ENCODE measurements at places on chromosomes 5 and 9.

DNA sequence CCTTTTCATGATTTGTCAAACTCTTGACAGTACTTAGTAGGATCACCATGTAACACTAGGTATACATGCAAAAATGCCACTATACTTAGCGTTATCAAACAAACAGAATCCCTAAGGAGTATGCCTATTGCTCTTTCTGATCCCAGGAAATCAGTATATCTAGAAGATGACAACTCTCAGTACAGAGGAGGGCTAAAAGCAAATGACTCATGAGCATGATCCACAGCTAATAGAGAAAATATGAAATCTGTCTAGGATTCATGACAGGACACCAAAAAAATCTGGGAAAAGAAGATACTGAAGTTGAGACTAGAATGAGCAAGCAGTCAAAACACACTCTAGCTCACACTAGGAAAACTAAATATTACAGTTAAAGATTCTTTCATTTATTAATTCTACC is 89.2 kb downstream of the RAPGEF6 start:
- no peak for DNase-seq

GRCh38 chr9:97075289-97075985 is 36.5 kb upstream of the CTSV start:
- DNase-seq = no peak

GRCh38 chr9:14318361-14318760 is 4.4 kb upstream of the NFIB start:
- DNase-seq = no peak

- DNase-seq = no peak
Measured at GRCh38 chr5:60710362-60710761, 10.4 kb upstream of the DEPDC1B start.

DNA sequence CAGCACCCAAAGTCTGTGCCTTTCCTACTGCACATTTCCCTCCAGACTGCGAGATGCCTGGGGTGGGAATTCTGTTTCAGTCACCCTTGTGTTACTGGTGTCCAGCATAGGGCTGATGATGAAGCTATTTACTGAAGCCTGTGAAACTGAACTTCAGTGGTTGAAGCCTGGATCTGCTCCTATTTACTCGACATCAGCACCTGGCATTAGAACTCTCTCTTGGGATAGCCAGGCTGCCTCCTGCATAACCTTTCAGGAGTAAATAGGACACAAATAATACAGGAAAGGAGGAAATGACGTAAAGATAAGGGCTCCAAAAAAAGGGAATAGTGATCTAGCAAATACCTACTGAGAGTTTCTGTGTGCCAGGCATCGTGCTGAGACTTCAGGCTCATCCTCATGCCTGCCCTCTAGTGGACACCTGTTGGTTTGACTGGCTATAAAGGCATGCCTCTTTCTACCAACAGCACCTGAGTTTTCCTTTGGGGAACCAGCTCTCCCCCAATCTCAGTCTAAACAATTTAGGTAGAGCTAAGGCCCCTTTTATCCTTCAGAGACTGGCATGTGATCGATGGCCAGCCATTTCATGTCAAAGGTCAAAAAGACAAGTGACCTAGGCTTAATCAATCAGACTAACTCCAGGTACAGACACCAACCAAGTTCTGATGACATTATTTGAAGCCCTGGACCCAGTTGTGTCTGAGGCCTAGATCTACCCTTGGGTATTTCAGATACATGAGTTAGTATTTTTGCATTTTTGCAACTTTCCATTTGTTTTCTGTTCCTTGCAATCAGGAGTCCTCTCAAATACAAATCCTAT is 192.1 kb upstream of the TRIM32 start:
- DNase-seq = peak; percentile 35

- DNase-seq = no peak
Measured at GRCh38 chr9:2257248-2257929, 242.2 kb downstream of the SMARCA2 start.

DNA sequence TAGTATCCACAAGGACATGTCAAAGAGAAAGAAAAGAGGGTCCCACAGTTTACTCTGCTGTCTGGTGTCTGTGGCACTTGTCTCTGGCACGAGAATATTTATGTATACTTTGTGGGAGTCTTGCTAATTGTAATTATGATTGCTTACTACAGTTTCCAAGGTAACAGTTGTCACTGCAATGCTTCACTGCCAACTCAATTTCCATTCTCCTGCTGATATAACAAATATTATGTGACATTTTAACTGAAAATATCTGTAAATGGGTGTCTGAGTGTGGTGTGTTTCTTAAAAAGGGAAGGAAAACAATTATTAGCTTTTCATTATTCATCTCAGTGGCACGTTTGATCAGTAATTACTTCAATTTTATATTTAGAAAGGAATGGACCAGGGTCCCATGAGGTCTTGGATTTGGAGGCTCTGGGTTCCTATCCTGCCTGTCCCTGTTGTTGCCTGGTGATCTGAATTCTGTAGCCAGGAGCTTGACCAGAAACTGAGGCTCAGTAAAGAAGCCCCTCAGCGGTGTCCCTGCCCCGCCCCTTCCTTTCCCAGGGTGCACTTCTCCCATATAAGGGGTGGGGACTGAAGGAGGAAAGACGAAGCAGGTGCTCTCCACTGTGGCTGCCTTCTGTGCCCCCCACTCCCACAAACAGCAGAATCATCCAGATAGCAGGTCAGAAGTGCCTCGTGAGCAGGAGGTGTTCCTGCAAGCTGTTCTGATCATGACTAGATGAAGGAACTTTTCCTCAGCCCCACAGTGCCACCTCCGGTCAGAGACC is 137.3 kb upstream of the KIF2A start:
- no peak for DNase-seq

DNA sequence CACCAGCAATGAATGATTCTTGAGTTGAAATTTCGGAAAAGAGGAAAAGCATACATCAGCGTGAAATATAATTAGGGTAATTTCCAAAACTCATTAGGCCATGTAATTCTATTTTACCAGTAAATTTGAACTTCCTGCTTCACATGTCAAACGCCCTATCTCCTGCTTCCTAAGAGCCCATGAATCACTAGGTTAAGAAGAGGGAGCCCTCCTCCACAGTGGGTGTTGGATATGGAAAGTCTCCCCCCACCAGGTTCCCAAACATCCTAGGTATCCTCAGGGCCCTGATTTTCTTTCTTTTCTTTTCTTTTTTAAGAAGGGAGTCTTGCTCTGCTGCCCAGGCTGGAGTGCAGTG is 115.2 kb downstream of the SUSD1 start:
- no peak for DNase-seq

DNA sequence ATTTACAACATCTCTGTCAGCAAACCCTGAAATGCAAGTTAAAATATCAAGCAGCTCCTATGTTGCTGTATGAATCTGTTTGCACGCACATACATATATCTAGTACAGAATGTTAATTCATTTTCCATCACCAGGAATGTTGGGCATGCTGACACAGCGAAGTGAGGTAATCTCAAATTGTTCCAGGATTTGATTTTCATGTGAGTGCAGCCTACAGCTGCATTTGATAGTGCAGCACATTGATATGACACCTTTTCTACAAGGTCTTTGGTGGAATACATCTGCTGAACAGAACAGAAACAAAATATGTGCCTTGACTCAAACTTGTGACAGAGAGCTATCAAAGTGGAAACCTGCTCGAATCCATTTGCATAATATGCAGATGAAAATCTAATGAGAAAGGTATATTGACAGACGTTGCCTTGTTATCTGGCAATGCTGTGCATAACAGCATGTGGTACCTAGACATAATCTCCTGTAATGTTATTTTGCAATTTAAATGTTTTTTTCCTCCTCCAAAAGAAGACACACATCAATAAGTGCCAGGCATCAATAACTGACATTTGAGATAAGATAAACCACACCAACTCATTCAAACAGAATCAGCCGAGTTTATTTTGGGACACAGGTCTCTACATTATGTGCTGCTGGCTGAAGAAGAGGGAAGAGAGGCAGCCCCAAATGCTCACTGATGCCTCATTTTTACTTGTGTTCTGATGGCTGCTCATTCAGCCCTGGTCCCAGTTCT is 512.2 kb downstream of the ZNF608 start:
- no peak for DNase-seq

GRCh38 chr9:6584881-6585597 is 60.5 kb downstream of the GLDC start:
- peak; percentile 23 for DNase-seq

GRCh38 chr9:70315389-70315788 is 56.6 kb downstream of the SMC5 start:
- no peak for DNase-seq

DNA sequence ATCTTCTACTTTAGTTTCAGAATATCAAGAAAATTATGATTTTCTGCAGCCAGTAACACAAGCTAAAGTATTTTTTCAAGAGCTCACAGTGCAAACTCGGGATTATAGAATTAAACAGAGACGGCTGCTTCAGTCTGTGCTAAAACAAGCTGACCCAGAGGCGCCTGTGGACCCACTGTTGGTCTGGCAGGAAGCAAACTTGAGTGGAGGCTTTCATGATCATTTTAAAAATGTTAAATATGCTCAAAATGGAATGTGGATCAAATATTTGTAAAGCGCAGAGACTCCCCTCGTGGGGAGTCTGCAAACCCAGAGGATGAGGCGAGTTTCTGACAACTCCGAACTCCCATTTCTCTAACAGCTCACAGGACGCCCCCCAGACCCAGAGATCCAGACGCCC is 13.0 kb downstream of the ROR2 start:
- DNase-seq = no peak

GRCh38 chr5:83467371-83468035 is 4.0 kb upstream of the VCAN start:
- DNase-seq = no peak

- no peak for DNase-seq
Measured at GRCh38 chr9:112310826-112311225, 22.6 kb downstream of the PTBP3 start.

DNA sequence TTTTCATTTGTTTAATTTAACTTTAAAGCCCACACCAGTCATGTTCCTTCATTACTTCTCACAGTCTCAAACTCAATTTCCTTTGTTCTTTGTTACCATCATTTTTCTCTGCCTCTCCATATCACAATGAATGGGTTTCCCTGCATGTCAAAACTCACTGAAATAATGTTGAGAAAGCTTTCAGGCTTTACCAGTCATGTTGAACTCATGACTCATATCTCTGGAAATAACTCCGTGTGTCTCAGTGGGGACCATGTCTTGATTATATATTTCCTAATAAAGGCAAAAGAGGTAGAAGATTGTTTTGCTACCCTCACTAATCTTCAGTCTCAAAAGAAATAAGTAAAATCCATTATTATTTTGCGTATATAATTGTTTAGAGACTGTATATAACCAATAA is 231.2 kb downstream of the CHSY3 start:
- no peak for DNase-seq

DNA sequence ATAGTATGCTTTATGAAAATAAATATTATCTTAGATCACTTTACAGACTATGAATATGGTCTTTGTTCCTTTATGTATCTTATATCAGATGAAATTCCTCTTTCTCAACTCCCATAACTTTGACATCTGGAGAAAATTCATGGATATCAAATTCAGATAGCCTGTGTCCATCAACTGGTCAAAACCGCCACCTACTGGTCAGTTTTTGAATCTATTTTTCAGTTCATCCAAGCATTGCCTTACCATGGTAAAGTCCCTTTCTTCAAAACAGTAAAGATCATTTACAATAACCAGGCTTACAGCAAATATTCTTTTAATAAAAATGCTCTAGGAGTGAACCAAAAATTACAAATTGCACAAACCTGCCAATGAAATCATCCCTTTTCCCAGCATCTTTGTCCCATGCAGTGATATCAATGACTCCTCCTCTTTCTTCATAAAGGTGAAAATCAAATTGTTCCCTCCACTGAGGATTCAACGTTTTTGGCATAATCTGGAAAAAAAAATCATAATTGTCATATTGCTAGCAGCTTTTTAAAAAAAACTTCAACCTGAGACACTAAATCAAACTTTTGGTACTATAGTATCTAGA is 290.5 kb downstream of the SLF1 start:
- peak; percentile 35 for DNase-seq

DNA sequence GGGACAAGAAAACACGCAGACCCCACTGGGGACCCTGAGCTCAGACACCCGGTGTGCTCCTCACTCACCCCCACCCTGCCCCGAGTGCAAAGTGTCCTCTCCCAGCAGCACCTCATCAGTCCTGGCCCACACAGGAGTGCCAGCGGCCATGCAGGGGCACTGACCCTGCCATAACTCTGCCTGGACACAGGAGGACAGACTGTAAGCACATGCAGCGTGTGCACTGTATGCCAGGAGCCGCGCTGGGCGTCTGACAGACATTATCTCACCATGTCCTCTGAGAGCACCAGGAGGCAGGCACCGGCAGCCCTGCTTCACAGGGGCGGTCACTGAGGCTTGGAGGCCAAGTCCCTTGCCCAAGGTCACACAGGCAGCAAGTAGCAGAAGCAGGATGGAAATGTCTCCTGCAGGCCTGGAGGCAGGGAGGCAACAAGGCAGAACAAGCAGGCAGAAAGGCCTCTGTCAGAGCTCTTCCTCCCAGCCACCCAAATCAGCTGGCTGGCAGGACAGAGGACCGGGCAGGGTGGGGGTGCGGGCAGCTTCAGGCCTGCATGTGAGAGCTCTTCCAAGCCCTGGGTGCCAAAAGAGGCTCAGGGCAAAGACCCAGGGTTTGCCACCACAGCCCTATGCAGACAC is 8.4 kb downstream of the EEIG1 start:
- no peak for DNase-seq

GRCh38 chr9:131204285-131204684 is 72.0 kb downstream of the FAM78A start:
- DNase-seq = no peak

DNA sequence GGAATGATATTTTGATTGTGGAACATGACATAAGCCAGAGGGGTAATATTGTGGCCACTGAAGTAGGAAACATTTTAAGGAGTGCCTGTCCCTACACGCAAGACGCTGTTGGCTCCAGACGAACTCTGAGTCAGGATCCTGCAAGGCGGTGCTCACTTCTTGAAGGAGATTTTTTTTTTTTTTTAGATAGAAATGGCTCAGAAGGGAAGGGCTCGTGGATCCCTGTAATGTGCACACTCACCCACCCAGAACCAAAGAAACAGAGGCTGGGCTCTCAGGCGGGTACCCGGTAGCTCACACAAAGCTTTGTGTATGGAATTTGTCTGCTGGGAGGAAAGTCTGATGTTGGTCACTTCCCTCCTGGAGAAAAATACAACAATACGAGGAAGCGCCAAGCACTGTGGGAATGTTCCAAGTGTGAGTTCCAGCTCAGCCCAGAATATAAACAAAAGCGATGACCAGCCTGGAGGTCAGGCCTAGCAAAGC is 25.7 kb downstream of the RAPGEF1 start:
- DNase-seq = no peak

GRCh38 chr5:155792873-155793272 is 534.1 kb upstream of the SGCD start:
- DNase-seq = no peak

DNA sequence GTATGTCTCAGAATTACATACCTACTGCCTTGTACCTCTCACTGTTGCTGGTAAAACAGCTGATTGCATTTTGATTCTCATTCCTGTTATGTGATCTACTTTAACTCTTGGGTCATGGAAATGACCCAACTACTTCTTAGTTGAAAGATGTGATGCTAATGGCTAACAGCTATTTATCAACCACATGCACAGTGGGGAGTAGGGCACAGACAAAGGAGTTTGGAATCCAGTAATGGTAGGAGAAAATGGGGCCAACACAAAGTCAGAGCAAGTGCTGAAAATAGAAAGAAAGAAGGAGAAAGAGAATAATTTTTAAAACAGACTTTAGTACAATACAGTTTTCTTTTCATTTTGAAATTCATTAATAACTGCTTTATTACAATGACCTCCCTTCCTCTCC is 241.0 kb downstream of the PTPRD start:
- no peak for DNase-seq
